Bone marrow (tissue), 2 donors: ENCODE measurements at places on chromosomes 16 and 17.

DNA sequence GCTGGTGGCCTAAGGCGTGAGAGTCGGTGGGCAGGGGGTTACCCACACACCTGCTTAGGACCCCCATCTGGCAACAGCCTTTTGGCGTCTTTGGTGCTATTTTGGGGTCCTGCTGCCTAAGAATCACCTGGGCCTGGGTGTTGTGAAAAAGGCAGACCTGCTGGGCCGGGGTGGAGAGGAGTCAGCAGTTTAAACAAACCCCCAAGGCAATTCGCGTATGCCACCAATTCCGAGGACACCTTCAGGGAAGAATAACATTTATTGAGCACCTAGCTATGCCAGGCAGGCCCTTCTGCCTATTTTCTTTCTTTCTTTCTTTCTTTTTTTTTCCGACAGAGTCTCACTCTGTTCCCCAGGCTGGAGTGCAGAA is 53.9 kb upstream of the TOB1 start:
- no peak for DNase-seq

DNA sequence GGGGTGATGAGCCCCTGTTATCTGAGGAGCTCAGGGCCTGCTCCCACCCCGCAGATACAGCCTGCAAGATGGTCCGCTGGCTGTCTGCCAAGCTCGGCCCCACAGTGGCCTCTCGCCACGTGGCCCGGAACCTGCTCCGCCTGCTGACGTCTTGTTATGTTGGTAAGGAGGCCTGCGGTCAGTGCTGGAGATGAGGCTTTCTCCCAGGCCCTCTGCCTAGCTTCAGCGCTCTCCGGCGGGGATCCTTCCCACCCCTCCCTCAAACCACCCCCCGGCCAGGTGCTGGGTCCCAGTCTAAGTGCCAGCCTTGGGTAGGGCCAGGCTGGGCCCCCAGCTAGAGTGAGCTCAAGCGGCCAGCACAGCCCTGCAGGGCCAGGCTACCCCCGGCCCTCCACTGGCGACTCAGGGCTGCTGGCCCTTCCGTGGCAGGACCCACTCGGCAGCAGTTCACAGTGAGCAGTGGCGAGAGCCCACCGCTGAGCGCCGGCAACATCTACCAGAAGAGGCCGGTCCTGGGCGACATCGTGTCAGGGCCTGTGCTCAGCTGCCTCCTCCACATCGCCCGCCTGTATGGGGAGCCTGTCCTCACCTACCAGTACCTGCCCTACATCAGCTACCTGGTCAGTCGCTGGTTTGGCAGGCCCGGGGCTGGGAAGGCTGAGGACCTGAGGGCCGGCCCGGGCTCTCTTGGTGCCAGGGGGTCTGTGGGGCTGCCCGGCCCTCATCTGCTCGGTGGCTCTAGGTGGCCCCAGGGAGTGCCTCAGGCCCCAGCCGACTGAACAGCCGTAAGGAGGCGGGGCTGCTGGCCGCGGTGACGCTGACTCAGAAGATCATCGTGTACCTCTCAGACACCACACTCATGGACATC is 6.1 kb downstream of the WDR81 start:
- no peak for DNase-seq

DNA sequence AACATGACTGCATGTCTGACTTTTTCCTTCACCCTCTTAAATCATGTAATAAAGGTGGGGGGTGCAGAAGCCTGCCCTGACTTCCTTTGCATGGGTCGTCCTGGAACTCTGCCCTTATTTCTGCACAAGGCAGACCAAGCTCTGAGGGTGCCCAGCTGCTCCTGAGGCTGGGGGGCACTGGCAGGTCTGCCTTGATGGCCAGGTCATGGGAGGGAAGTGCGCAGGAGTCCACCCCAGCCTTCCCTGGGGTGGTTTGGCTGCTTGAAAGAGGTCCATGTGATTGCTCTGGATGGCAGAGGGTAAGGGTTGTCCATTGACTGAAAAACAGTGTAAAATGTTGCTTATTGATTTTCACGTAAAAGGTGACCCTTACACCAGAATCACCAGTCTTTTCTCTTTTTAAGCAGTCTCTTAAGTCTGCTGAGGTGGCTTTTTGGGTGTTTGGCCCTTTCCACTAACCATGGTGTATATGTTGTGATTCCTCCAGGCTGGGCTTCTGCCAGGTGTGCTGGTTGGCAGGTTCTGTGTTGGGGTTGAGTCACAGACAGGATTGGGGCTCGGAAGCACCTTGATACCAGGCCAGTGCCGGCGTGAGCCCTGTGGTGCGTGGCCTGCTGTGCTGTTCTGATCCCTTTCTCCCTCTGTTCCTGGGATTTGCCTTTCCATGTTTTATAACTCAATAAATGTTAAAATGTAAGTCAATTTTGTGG is 19.4 kb downstream of the DHX38 start:
- no peak for DNase-seq

GRCh38 chr16:1182950-1183907 is 30.3 kb downstream of the CACNA1H start:
- no peak for DNase-seq

- DNase-seq = no peak
These were observed 648.1 kb downstream of the TOX3 start for GRCh38 chr16:51898872-51899271.

- no peak for DNase-seq
These were observed 34.8 kb upstream of the ERN1 start for GRCh38 chr17:64164596-64165285.

GRCh38 chr16:63092736-63093135 is 1056.5 kb upstream of the CDH8 start:
- no peak for DNase-seq

GRCh38 chr16:21256636-21257035 is 21.5 kb downstream of the CRYM start:
- DNase-seq = no peak

GRCh38 chr17:65442250-65442649 is 119.2 kb downstream of the AXIN2 start:
- DNase-seq = no peak

DNA sequence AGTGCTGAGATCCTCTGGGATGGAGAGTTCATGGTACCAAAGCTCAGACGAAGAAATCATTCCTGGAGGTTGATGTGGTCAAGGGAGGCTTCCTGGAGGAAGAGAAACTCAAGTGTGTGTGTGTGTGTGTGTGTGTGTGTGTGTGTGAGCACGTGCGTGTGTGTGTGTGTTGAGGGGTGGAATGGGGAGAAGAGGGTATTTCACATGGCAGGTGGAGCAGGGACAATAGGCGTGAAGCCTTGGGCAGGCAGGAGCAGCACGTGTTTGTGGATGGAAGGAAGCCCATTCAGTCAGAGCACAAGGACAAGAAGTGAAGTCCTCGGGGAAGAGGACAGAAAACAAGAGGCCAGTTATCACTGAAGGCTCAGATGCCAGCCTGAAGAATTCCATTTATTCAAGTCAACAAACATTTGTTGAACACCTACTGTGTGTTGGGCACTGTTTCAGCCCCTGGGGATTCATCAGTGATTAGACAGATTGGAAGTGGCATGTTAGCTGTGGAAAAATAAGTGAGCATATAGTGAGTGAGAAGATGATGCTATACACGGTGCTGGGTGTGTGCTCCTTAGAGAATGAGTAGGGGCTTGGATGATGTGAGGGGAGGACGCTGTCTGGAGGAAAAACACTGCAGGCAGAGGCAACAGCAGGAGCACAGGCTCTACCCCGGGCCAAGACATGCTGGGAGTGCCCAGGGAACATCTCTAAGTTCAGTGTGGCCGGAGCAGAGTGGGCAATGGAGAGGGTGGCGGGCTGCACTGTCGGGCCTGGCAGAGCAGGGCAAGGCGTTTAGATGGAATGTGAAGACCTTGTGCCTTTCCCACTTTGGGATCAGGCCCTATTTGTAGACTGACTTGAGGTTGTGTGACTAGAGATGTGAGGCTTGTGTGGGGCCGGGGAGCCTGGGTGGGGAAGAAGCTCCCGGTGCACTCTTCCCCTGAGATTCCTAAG is 267.1 kb downstream of the CBLN1 start:
- no peak for DNase-seq

DNA sequence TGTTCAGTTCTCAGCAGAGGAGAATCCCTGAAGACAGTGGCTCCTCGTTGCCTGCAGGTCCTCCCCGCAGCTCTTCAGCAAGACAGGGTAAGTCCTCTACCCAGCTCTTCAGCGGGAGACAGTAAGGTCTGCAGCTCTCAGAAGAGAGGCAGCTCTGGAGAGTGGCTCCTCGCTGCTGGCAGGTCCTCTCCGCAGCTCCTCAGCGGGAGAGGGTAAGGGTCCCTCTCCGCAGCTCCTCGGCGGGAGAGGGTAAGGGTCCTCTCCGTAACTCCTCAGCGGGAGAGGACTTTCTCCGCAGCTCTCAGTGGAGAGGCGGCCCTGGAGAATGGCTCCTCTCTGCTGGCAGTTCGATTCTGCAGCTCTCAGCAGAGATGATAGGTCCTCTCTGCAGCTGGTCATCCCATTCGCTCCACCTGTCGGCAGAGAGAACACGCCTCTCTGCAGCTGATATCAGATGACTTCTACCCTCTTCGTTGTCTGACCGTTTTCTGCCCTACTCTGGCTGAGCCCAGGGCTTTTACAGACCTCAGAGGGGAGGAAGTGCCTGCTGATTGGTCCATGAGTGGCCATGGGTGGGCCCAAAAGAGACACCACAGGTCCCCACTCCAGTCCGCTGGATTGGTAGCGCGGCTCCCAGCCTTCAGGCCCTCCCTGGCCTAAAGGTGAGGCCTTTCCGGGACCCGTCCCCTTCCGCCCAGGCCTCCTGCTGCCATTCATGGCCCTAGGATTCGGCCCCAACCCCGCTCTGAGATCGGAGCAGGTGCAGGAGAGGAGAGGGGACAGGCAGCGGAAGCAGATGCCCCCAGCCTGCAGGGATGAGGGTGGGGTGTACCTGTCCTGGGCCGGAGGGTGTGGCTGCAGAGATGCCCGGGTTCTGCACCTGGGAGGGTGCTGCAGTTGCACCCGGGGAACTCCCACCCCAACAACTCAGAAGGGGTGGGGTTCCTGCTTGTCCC is 11.9 kb upstream of the SHCBP1 start:
- no peak for DNase-seq

DNA sequence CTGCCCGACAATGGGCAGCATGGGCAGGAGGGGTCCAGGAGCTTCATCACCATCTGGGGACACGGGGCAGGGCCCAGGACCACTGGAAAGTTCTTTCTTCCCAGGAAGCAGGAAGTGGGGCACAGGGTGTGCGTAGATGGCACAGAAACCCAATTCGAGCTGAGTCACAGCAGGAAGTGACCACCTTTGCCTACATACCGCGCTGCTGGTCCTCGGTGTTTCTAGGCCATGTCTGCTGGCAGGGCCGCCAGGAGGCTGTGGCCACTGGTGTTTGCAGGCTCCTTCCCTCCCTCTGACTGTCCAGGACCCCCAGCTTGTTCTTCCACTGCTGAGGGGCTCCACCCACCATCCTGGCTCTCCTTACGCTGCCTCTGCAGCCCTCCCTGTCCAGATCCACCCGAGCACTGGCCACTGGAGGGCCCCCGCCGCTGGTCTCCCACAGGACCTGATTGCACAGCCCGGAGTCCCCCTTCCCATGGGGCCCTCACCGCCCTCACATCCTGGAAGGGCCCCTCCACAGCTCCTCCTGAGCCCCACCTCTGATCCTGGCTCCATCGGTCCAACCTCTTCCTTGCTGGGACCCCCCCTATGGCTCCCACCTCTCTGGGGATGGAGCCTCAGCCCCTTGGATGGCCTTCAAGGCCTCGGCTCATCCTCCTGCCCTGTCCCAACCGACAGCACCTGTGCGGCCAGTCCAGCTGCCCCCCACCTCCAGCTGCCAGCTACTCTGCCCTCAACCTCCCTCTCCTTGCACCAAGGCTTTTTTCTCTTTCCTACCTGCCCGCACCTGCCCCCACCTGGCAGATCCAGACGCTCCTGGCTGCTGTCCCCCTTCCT is 14.5 kb upstream of the RASD1 start:
- no peak for DNase-seq

DNA sequence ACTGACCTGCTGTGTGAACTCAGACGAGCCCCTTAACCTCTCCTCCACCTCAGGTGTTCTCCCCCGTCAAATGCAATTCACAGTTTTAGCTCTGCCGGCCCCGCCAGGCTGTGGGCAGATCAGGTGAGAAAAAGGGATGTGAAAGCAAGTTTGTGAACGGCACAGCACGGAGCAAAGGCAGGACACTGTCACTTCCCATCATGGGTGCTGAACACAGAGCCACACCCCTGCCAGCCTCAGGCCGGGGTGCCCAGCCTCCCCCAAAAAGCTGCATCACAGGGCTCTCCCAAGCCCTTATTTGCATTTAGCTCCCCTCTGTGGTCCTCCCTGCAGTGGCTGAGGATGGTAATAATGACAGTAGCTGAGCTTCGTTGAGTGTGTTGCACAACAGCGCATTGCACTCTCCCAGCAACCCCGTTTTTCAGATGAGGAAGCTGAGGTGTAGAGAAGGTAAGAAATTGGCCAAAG is 88.8 kb upstream of the TNRC6C start:
- no peak for DNase-seq

- DNase-seq = no peak
These were observed 1146.5 kb upstream of the GOT2 start for GRCh38 chr16:59880611-59881010.

DNA sequence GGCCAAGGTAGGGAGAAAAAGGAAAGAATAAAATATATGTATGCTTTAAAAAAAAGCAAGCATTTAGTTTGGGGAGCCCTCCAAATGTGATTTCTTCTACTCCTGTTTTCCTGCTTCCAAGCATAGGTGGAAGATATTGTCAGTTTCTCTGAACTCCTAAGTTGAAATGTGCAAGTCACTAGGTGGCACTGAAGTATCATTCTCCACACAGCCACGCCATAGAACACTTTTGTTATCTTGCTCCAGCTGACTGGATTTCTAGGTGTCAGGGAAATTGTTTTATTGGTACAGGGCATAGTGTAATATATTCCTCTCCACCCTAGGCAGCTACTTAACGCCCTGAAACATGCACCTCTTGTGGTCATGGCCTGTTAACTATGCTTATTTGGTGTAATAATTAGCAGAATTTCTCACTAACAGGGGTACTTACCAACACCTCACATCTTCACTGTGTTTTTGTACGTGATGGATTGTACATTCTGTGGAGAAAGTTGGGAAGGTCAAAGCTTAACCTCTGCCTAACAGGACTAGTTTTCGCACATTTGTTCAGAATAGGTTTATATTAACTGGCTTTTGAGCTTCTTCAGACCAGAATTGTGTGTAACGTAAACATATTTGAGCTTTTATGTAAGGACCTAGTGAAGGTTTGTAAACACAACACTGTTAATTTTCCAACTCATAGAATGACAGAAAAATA is 69.3 kb downstream of the FTO start:
- DNase-seq = no peak

GRCh38 chr16:88608076-88608475 is 30.3 kb upstream of the IL17C start:
- no peak for DNase-seq

GRCh38 chr17:48269209-48269608 is 160.8 kb downstream of the SKAP1 start:
- no peak for DNase-seq

- no peak for DNase-seq
These were observed 26.0 kb downstream of the SPHK1 start for GRCh38 chr17:76410328-76410965.

- no peak for DNase-seq
These were observed 11.0 kb upstream of the CAPNS2 start for GRCh38 chr16:55555436-55555835.

- no peak for DNase-seq
These were observed 6.2 kb downstream of the HASPIN start for GRCh38 chr17:3729881-3730280.

GRCh38 chr17:50618941-50619340 is 15.7 kb upstream of the ABCC3 start:
- no peak for DNase-seq

GRCh38 chr16:30649725-30650368 is 913 bp upstream of the PRR14 start:
- peak; percentile 93 for DNase-seq
